Neural progenitor cell (in vitro differentiated cells): ENCODE measurements at places on chromosomes 7 and 10. TPM values are rescaled to one million over a fixed set of nuclear protein-coding genes. Genes with fewer than 3 reads are reported as not detected.
A peak's percentile ranks its signal among the peaks of the same experiment; 100 is the strongest.

DNA sequence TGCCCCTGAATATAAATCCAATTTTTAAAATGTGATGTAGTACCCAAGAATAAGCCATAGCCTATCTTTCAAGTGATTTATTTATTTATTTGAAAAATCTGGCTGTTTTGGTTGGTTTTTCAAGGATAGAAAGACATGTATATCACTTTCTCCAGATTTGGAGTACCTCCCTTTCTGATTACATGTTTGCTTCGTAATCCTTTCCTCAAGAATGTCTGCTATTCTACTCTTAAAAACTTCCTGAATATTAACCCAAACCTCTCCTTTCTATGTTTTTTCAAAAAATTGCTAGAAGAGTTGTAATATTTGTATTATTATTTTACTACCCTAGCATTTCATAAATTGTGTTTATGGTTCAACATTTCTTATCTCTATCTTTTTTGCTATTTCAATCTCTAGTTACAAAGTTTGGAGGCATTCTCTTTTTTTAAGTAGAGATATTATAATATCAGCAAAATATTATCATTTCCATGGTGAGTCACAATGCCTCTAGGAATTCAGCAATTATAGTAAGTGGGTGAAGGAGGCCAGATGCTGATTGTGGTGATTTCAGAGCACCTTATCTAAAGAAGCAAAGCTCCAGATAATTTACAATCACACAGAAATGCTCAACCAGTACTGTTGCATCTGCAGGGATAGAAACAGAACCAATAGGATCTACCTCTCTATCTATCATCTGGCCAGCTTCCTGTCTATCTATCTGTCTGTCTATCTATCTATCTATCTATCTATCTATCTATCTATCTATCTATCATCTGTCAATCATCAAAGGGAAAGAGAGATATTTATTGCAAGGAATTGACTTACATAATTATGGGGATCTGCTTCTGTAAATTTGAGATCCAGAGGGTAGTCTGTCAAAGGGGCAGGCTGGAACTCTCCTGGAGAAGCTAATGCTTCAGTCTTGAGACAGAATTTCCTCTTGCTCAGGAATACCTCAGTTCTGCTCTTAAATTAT lies 412.5 kb upstream of the SEMA3C start:
- H3K4me3 ChIP-seq, result no peak overlapping the region
- no peaks in the 10 kb centered on the region for H3K4me1 ChIP-seq
- no peak overlapping the region for H3K27ac ChIP-seq

- no peaks in the 10 kb centered on the region for H3K4me1 ChIP-seq
- no peak overlapping the region for H3K27ac ChIP-seq
- DNase-seq, result no peak
- no peak overlapping the region for H3K4me3 ChIP-seq
Measured at GRCh38 chr10:82266438-82266837, 391.4 kb downstream of the NRG3 start.

DNA sequence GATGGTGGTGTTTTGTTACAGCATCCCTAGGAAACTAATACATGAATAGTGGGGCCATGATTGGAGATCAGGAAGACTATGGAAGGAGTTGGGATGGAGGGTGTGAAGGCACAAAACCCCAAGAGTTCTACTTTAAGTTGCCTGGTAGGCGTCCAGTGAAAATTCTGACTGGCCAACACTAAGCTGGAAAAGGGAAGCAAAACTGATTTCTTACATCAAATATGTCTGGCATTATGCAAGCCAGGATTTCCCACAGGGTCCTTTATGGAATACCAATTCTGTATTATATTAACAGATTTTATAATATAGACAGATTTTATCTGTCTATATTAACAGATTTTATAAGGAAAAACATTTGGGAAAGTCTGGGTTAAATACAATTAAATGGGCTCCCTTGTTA lies 16.2 kb downstream of the CPVL start:
- no peaks in the 10 kb centered on the region for H3K27me3 ChIP-seq
- H3K36me3 ChIP-seq, result no peaks in the 10 kb centered on the region
- no peak overlapping the region for H3K27ac ChIP-seq
- H3K4me3 ChIP-seq, result no peak overlapping the region
- DNase-seq, result no peak

DNA sequence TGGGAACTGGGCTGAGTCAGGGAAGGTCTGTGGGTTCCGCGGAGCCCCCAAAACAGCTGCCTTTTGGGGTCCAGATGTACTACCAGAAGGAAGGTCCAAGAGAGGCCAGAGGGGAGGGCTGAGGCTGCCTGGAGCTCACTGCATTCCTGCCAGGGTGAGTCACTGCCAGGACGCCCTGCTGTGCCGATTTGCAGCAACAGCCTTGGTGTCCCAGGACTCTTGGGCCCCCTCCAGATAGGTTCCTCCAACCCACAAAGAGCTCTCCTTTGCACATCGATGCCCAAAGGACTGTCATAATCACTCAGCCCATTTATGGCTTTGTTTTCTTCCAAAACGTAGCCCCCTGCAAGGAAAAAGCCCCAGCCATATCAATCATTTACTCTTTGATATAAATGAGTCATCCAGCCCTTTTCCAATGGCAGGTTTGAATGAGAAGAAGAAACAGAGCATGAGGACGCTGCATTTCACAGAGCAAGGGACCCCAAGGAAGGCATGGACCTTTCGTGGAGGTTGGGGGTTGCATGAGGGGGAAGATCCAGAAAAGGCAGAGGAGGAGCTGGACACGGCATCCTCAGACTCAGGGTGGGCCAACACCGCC lies 32.2 kb upstream of the COL13A1 start:
- H3K27me3 ChIP-seq, result no peaks in the 10 kb centered on the region
- H3K36me3 ChIP-seq, result no peaks in the 10 kb centered on the region
- H3K4me3 ChIP-seq, result no peak overlapping the region
- H3K4me1 ChIP-seq, result peaks cover 7% of the 10 kb centered on the region
- peak; percentile 40 for DNase-seq

CARD11 gene
- total RNA-seq, result 0.75 and 0.87 TPM in 2 replicates

ZCCHC24 gene
- total RNA-seq, result 5.9 and 10.7 TPM in 2 replicates

DMBT1 gene
- total RNA-seq, result not detected in 2 replicates
